Effector CD8-positive, alpha-beta T cell (primary cell): ENCODE measurements at places on chromosomes 4 and X.

- DNase-seq = no peak
These were observed 101.1 kb downstream of the CHIC2 start for GRCh38 chr4:53963336-53963735.

- no peak for DNase-seq
These were observed 181.9 kb downstream of the AFAP1 start for GRCh38 chr4:7757501-7758471.

DNA sequence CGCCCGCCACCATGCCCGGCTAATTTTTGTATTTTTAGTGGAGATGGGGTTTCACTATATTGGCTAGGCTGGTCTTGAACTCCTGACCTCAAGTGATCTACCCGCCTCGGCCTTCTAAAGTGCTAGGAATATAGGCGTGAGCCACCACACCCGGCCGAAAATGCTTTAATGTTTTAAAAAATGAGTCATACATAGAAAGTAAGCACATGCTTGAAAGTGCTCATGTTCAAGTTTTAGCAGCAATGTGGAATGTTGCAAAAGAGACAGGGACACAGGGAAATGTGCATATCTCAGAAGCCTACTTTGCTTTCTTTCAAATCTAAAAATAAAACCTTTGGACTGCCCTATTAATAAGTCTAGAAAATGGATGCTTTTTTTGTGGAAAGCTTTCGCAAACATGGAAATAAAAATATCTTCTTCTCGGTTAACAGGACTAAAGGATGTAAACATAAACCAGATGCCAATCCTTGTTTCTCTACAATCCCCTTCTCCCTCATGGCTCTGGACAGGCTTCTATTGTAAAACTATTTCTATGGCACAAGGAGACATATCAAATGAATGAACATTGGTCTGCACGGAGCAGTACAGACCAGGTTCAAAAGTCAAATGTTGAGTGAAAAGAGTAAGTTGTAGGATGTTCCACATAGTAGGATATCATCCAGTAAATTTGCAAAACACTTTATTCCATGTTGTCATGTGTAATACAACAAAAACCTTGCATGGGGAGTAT, 15.0 kb downstream of the MECP2 start:
- DNase-seq = no peak

DNA sequence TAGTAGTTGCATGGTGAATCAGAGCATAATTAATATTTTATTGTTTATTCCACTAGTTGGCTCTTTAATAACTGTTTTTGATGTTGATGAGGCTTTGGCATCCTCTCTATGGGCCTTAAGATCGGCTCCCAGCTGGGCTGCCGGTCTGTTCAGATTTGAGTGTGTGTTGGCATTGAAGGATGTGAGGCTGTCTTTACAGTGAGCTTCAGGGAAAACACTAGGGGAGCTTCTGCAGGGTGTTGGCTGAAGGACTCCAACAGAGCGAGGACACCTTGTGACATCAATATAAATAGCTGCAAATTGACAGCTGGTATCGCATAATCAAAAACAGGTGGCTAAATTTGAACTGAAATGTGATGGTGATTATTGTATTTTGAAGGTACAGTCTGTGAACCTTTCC, 322.0 kb downstream of the FSTL5 start:
- no peak for DNase-seq

GRCh38 chr4:5927747-5928146, 34.9 kb upstream of the CRMP1 start:
- no peak for DNase-seq

GRCh38 chrX:276581-277201, 4.5 kb upstream of the PLCXD1 start:
- DNase-seq = no peak

- no peak for DNase-seq
These were observed 2.8 kb downstream of the NHS start for GRCh38 chrX:17377795-17378194.
